ENCODE measurements at places on chromosomes 7 and 10.

- DNase-seq: peak; percentile 79
Measured at GRCh38 chr7:1086588-1087464, 1.1 kb upstream of the GPER1 start.

DNA sequence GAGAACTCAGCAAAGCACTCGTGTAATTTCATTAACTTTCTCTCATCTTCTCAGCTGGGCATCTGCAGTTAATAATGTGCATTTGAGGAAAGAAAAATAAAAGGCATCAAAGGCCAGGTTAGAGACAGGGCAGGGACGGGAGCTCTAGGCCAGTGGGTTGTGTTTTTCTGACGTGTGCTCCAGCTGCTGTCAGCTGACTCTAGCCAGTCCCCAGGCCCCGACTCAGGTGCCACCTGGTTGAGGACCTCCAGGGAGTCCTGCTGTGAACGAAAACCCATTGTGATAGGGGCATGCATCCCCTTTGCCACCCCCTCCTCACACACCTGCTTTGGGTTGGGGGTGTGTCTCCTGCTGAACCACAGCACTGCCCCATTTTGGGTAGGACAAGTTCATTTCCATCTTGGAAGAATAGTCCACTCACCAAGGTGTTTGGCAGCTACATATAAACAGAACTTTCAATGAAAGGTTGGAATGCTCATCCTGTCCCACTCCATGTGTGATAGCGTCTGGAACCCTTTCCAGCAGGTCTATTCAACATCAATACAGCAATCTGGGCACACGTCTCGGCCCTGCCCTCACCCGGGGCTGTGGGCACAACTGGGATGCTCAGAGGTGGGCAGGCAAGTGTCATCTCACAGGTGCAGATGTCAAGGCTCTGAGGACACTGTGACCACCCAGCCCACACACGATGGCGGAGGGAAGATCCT, 146.1 kb upstream of the FAM20C start:
- no peak for DNase-seq

DNA sequence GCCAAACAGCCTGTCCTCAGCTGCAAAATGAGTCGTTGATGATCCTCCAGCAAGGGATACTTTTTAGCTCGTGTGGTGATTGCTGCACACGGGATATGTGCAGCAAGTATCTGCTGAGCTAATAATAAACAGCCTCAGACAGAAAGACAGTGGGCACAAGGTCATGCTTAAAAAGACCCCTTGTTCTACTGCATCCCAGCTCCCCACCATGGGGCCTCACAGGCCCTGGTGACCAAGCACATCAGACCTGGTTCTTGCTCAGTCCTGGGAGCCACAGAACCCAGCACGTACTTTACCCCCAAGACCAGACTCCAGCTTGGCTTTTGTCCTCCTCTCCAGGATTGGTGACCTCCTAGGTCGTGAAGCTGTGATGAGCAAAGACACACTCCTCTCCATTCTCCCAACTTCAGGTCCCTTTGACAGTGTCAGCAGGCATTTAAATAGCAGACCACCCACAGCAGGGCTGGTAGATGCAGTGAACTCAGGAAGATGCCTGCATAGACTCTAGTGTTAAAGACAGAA, 50.5 kb downstream of the EGFR start:
- DNase-seq: no peak

DNA sequence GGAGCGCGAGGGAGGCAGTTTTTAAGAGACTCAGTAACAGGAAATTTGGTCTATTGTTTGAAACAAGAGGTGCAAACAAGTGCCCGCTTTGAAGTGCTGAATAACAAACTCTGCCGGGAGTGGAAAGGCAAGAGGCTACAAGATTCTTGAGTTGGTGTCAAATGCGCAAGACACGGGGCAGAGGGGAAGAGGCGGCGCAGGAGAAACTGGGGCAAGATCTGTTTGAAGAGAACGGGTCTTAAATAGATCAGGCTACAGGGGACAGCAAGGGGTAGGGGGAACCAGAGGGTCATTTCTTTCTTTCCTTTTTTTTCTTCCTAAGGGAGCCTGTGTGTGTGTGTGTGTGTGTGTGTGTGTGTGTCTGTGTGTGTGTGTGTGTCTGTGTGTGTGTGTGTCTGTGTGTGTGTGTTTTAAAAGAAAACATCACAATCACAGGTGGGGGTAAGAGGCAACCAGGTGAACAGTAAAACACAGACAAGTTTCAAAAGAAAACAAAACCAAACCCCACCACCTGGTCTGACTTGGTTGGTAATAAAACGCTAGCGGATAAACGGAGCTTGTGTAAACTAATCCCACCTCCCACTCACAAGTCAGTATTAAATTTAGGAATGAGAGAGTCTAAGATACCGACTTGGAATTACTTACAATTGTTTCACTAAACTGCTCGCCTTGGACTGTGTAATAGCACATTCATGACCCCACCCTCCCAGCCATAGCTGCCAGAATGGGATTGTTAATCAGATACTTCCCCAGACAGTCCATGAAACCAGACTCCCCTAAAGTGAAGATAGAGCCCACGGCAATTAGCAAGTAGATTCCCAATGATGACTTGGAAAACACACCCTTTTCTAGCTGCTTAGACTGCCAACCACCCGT, 13.1 kb upstream of the CUX1 start:
- DNase-seq: no peak

Measured in coronary artery (tissue), 2 donors.